ENCODE measurements at places on chromosomes 2 and 18. TPM values are rescaled to one million over a fixed set of nuclear protein-coding genes. Genes with fewer than 3 reads are reported as not detected.

The RBKS gene
- 29.2 TPM for polyA plus RNA-seq

The CHRNG gene
- 0.35 TPM for polyA plus RNA-seq

DNA sequence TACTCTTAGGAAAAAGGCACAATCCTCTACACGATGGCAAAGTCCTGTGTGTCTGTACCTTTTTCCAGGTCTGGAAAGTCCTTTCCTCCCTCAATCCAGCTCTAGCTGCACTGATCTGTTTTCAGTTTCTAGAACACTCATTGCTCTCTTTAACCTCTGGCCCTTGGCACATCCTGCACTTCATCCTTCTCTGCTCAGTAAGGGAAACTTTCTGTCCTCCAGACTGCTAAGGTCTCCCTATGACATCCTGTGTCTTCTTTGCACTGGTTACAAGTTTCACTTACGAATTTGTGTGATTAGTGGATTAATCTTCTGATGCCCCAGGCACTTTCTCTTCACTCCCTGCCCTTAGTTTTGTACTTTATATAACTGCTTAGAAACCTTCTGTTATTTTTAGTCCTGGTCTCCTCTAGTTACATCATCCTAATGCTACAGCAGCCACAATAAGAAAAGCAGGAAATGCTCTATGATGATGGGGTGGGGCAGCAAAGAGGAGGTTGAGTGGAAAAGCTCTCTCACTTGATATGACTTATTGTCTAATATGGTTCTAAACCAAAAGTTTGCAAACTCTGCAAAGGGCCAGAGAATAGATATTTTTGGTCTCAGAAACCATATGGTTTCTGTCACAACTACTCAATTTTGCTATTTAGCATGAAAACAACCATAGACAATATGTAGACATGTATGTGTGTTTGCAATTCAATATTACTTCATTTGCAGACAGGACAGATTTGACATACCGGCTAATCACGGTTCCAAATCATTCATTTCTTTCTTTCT, 568.2 kb downstream of the THSD7B start:
- DNase-seq, result no peak

DNA sequence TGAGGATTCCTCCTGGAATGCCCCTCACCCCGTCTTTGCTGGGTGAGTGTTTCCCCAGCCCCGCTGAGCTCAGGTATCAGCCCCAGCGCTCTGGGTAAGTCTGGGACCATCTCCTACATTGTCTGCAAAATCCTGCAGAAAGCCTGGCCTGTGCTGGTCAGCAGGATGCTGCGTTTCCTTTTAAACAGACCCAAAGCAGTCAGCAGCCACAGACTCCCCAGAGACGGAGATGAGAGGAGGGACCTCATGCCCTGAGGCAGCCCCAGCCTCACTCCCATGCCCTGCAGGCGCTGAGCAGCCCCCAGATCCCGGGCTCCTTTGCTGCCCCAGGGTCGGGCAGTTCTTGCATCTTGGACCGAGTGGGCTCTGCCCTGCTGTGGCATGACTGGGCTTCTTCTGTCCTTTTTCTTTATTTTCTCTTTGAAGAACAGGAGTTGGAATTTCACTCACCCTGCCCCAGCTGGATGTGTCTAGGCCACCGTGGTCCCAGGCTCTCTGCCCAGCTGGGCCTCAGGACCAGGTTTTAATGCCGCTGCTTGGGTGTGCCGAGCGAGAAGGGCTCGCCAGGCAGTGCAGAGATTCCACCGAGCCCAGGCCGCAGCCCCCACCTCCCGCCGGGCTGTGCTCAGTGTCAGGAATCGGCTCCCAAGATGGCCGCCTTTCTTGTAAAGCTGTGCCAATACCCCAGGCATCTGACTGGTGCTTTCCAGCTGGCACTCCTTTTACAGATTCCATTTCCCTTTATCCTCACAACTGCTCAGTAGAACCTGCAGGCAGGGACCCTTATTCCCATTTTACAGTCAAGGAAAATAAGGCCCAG, 43.6 kb downstream of the ODC1 start:
- DNase-seq, result no peak

DNA sequence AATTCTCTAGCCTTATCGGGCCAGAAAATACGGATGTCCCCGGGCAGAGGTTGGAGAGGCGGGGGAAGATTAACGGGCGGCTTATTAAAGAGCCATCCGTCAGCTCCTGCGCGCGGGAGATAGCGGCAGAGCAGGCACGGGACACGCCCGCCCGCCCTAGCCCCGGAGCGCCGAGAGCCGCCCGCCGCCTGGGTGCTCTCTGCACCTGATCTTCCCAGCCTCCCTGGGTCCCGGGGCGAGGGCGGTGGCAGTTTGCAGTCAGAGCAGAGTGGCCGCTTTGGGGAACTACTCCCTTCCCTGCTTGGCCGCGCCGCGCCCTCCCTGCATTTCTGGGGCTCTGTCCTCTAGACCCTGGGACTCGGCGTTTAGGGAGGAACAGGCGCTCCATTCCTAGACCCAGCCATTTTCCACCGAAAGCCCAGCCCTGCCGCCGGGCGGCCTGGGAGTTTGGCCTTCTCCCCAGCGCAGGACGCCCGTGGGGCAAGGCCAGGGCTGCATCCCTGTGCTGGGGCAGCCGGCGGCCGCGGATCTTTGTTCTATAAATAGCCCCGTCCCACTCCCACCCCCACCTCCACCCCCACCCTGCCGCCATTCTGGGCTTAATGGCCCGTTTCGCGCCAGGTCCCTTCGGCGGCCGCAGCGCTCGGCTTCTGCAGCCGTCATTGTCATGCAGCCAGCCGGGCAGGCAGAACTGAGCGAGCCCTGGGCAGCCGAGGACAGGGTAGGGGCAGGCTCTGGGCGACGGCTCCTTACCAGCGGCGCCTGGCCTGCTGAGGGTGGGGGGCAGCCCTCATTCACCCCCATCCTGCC, 6.6 kb downstream of the GAD1 start:
- peak; percentile 18 for DNase-seq

DNA sequence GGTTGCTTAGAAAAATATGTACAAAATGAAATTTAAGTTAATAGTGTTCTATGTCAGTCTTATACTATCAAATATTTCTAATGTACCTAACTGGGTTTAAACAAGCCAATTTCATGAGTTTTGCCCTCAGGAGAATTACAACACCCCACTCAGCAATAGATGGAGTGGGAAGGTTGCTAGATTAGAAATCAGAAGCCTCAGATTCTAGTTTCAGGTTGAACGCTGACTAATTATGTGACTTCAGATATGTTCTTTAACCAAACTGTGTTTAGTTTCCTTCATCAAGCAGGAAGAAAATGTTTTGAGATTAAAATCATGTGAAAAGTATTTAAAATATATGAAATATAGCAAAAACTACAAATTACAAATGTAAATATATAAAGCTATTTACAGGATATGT, 133.8 kb upstream of the KCNH7 start:
- no peak for DNase-seq

Measured in small intestine (tissue), 16 donors.